ENCODE measurements at places on chromosomes 6 and 20.

DNA sequence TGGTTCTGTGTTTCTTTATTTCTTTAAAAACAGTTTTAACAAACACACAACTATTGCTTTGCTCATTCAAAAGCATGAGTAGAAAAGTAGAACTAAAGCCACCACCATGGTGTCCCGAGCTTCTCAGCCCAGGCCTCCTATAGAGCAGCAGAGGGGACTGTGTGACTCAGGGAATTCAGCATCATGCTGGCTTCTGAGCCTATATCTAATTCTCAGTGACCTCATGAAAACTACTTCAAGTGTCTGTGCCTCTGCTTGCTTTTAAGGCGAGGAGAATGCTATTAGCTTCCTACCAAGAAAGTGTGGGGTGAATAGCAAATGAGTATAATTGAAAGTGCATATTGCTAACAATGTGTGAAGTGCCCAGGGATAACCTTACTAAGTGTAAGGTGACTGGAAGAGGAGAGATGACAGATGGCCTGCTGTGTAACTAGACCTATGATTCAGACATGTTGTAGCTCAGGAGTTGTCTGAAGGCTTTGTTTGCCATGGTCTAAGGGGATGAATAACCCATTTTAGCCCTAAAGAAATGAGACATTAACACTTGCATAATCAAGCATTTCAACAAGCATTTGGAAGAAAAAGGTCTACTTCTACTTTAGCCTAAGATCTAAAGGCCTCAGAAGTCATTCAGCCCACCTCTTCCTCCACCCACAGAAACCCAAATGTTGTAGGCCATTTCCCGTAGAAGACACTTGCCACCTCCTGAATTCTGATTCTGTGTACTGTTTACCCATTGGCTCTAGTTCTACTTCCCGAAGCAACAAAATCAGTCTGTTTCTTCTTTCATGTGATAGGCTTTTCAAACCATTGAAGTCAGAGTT, 121.5 kb upstream of the ARG1 start:
- no peak for DNase-seq

GRCh38 chr6:96787846-96788580, 49.3 kb downstream of the GPR63 start:
- no peak for DNase-seq

- DNase-seq: no peak
Observed at GRCh38 chr6:108811490-108811889, 36.7 kb upstream of the ARMC2 start.

DNA sequence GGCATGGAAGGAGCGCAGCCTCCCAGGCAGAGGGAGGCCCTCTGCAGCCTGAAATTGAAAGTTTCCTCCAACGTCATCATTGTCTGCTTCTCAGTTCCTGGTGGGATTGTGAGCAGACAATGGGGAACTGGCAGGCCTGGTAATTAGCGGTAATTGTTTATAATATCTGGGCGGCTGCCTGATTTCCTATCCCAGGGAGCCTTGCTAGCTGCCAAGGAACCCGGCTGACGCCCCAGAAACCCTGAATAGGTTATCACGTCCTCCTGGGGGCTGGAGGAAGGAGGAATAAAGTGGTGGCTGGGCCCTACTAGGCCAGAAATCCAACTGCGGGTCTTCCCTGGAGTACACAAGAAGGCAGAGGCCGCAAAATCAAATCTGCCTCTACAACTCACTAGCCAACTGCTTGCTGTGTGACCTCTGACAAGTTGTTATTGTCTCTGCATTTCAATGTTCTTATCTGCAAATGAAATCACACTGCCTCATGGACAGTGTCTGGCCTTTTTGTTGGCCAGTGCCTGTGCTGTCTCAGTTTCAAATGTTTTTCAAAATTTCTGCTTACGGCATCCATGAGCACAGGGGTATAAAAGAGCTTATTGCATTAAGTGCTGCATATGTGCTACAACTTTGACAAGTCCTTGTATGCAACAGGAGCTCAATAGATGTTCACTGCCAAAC, 16.9 kb downstream of the KCNK15 start:
- no peak for DNase-seq

DNA sequence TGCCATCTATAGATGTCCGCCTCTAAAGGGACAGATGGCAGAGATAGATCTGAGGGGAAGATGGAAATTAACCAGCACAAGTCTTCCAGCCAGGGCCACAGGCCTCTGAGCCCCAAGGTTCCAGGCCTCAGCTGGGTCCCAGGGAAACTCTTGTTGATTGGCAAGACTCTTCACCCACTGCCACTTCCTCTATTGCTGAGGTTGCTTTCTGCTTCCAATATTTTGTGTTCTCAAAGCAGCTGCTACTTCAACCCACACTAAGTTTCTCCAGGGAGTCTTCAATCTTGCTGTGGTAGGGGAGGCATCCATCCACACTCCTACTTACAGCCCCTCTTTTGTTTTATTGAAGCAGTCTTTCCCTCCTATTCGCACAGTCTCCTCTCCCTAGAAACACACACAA, 36.4 kb upstream of the SASH1 start:
- no peak for DNase-seq
